ENCODE measurements at places on chromosomes 7 and 10.
A peak's percentile ranks its signal among the peaks of the same experiment; 100 is the strongest.

GRCh38 chr10:88944813-88945212 is 7.8 kb downstream of the ACTA2 start:
- no peak for DNase-seq

DNA sequence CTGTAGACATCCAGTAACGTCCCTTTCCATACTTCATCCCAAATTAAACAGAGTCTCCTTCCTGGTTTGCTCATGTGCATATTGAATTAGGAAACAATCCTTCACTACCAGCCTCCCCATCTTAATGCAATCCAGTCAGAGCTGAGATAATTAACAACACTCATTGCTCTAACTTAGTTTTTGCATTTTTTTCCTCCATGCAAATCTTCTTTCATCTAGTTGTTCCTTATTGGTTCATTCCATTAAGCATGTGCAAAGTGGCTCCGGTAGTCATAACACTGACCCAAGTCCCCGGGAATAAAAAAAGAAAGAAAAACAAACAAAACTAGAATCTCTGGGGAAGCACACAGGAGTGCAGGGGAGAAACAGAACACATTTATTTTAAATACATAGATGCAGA is 1176.1 kb downstream of the GATA3 start:
- no peak for DNase-seq

DNA sequence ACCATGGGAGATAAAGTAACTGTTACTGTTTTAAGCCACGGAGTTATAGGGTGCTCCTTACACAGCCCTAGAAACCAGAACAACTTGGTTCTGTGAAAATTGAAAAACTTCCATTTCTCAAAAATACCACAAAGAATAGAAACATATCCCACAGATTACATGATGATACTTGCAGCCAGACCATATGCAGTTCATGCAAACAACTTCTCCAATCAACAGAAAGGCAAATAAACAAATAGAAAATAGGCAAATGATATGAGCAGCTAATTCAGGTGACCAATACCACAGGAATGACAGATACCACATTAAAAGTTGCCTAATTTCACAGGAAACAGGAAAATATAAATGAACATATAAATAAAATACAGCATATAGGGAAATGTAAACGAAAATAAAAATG is 297.5 kb downstream of the HTR7 start:
- DNase-seq, result no peak

DNA sequence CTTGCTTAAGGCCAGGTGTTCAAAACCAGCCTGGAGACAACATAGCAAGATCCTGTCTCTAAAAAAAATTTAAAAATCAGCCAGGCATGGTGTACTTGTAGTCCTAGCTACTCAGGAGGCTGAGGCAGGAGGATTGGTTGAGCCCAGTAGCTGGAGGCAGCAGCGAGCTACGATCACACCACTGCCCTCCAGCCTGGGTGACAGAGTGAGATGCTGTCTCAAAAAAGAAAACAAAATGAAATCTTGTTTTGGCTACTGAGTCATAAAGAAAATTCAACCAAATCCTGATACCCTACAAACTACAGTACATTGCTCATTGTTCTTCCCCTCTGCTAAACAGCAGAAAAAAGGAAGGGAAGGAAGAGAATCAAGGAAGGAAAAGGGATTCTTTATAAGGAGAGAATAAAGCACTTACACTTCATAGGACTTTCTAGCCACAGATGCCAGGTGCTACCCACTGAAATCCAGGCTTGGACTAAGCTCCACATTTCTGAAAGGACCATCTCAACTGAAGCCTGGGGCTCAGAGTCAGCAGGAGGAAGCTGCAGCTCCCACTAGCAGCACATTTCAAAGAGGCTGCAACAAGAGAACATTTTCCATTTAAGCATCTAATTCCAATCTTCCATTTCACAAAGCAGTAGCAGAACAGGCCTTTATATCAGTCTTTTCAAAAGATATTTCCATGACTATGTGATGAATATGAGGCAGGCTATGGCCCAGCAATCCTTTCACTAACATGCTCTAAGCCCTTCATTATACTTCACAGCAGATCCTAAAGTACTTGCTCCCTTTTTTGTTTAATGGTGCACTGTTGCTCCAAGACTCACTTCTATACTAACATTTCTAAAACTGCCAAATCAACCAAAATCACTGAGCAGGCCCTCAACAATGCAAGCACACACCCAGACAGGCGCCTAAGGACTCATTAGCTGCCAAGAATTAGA is 13.5 kb downstream of the TNPO3 start:
- no peak for DNase-seq

GRCh38 chr7:29365423-29365822 is 170.8 kb downstream of the CHN2 start:
- DNase-seq, result no peak

DNA sequence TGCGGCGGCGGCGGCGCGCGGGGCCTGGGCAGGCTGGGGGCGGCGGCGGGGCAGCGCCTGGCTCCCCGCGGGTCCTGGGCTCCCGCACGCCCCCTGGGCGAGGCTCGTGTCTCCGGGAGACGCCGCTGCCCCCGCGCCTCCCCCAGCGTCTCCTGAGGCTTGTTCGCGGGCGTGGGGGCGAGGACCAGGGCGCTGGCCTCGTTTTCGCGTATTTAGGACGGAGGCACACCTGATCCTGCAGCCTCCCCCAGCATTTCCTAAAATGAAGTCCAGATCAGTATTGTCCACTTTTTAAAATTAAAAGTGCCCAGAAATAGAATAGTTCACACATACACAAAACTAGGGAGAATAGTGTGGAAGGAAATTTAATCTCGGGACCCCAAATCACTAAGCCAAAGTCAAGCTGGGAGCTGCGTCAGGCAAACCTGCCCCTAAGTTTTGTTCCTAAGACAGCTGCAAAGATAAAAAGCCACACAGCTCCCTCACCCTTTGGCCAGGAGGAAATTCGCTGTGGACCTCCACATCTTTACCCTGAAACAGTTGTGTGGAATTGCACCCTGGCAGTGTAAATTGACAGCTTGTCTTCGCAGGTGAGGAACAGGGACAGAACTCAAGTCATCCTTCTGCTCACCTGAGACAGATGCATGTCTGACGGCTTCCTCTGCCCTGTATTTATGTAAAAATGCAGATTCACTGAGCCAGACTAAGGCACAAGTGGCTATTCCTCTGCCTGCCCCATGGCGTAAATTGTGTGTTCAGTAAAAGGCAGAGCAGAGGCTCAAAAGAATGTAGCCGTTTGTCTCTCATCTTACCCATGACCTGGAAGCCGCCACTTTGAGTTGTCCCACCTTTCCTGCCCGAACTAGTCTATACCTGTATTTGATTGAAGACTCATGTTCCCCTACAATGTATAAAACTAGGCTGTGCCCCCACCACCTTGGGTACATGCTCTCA is 740 bp downstream of the GALNT11 start:
- peak; percentile 9 for DNase-seq

- DNase-seq, result peak; percentile 24
Observed at GRCh38 chr7:132328047-132328620, 248.1 kb downstream of the PLXNA4 start.

DNA sequence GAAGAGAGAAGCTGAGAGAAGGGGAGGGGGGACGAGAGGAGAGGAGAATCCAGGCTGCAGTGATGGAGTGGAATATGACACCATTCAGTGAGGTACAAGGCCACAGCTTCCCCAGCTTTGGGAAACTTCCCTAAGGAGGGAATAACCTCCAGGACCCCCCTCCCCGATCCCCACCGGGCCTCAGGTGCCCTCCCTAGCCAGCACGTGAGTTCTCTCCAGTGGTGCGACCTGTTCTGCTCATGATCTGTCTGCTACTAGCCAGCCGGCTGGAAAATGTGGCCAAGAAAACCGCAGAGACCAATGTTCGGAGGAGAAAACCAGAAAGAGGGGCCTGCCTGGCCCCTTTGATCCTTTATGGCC is 39.9 kb upstream of the AGK start:
- DNase-seq, result peak; percentile 5

DNA sequence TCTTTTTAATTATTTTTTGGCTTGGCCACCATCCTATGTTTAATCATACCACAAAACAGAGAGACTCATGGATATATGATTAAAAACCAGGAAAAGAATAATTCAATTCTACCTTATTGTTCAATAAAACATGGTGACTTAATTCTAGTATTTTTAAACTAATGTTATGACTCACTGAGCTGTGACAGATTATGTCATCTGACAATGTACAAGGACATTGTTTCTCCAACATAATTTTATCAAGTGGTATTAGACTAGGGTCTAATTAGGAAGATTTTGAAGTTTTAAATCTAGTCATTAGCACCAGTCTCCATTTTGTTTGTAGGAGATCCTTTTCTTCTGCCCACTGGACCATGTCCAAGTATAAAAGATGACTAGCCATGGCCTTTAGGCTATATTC is 199.3 kb upstream of the MDFIC start:
- DNase-seq, result no peak

GRCh38 chr10:5630112-5630436 is 36.3 kb downstream of the ASB13 start:
- DNase-seq, result no peak

DNA sequence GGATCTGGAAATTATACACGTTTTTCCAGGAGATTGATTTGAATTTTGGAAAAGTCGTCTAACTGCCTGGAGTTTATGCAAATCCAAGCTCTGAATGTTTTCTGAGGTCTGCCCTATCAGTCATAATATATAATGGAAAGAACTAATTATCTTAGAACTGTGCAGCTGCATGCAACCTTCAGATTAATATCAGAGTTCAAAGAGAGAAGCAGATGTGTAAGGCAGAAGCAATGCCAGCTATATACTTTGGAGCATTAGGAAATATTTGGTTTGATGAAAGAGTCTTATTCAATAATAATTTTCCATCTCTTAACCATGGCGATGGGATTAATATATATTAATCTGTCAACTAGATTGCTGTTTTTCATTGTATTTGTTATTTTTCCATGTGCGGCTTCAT is 500.9 kb downstream of the NEBL start:
- DNase-seq, result no peak

GRCh38 chr10:111338805-111339204 is 262.0 kb downstream of the ADRA2A start:
- no peak for DNase-seq

DNA sequence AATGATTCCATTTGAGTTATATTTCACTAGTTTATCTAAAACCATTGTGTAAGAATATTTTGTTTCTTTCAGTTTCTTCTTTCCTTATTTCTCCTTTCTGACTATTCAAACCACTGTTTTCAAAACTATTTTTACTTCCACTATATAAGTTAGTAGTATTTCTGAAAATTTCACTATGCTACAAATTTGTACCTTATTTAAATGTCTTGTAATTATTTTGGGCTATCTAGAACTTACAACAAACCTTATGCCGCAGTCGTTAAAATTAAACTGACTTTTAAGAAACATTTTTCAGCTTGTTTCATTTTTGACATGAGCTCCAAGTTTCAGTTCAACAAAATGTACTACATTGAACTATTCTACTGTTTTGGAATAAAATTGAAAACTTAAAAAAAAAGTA is 1.8 kb downstream of the TFEC start:
- DNase-seq, result no peak

DNA sequence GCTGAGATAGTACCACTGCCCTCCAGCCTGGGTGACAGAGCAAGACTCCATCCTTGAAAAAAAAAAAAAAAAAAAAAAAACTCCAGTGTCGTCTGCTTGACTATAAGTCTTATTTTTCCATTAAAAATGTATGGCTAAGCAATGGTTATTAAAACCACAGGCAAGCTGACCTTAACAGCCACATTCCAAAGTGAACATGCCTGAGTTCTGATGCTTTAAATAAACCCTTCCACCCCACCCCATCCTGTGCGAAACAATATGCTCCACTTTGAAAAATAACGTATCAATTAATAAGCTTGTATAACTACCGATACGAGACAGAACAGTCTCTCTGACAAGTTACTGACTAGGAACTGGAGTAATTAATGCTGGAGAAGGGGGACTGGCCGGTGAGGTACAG is 63.7 kb downstream of the LARP4B start:
- DNase-seq, result no peak

DNA sequence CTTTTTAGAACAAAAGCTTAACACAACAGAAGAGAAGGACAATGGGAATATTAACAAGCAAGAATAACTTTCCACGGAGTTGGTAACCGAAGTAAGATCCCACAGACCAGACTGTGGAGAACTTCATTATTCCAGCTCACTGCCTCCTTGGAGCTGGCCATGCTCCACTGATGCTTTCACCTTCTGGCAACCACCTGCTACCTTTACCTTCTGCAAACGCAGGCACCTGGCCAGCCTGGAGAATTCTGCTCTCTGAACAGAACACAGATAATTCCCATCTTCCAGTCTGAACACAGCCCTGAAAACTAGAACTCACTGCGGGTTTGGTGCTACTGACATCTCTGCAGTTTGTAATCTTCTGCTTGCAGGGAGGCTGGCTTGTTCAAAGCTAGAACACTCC is 66.5 kb downstream of the JAZF1 start:
- DNase-seq, result no peak

- no peak for DNase-seq
Observed at GRCh38 chr7:105205592-105206237, 183.0 kb downstream of the SRPK2 start.

GRCh38 chr7:132300599-132301277 is 275.5 kb downstream of the PLXNA4 start:
- no peak for DNase-seq

- no peak for DNase-seq
Observed at GRCh38 chr7:94998266-94999068, 91.1 kb downstream of the PPP1R9A start.

All from ELF-1 (cell line).